ENCODE measurements at places on chromosomes 3 and 15.

DNA sequence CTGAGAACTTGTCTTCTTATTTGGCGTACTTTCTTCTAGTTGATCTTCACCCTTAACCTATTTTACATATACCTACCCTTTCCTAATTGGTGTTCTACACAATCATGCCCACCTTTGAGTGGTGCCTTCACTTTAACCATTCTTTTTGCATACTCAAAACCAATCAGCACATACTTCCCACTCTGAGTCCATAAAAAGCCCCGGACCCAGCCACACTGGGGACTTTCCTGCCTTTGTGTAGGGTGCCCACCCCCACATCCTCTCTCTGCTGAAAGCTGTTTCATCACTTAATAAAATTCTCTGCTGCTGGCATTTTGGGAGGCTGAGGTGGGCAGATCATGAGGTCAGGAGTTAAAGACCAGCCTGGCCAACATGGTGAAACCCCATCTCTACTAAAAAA is 15.9 kb upstream of the CHST2 start:
- no peak for DNase-seq

DNA sequence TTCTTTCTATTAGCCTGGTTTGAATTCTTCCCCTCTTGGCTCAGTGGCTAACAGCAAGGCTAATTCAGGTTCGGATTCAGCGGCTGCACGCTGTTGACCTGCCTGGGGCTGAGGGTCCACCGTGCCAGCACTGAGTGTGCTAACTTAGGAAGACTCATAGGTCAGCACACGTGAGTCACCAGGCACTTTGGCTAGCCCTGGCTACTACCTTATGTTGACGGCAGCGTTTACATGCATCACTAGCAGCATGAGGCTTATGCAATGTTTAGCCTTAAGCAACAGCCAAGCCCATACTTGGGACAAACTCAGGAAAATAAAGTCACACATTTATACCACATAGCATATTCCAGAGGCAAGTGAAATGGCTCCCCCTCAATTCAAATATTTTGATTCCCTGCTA is 137.7 kb downstream of the RAB11A start:
- DNase-seq, result no peak

- no peak for DNase-seq
These were observed 560 bp upstream of the TTLL13 start for GRCh38 chr15:90248789-90249202.

DNA sequence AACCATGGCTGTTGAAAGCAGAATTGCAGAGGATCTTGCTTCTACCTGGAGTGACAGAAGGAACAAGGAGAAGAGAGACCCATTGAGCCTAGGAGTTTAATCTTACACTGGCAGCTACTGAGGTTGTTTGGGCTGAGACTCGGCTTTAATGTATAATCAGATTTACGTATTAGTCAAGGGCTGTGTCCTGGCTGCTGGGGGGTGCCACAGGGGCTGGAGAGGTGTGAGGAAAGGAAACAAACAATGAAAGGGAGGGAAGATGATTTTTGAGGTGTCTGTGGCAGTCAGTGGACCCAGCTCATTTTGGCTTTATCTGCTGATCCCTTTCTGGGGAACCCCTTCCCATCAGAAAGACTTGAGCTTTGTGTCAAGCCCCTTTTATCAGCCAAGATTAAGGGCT is 95.7 kb downstream of the PRICKLE2 start:
- no peak for DNase-seq

GRCh38 chr3:10310578-10310977 is 10.3 kb downstream of the SEC13 start:
- DNase-seq, result no peak

- DNase-seq, result no peak
These were observed 388.2 kb upstream of the AGTR1 start for GRCh38 chr3:148309390-148310035.

DNA sequence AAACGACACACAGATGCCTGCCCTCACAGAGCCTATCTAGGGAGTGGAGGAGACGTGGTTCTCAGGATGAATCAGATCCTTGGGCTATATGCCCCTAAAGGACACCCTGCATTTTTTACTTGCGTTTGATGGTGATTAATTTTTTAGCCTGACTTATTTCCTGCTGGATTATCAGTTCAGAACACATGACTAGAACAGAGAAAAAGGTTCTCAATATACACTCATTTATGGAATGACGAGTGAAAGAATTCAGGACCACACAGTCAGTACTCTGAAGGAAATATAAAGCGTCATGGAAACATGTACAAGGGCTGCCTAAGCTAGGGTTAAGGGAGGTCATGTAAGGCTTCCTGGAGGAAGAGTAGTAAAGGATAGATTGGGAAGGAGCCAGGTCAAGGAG is 121.8 kb downstream of the SSR3 start:
- no peak for DNase-seq

GRCh38 chr15:101697488-101697887 is 26.8 kb downstream of the TARS3 start:
- DNase-seq, result no peak

DNA sequence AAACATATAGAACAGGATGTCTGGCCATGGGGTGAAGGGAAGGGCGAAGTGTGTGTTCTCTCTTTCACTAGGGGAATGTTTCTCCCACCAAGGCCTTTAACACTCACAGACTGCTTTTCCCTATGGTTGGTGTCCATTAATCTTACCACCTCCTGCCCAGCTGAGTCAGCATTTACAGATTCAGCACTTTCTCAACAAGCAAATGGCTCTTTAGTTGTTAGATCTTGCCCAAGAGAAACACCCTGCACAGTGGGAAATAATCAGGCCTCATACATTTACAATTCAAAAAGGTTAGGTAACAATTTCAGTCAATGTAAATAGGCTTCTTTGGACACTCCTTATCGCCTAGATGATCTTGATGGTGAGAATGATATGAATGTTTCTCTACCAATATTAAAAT is 418.2 kb downstream of the EPHA3 start:
- no peak for DNase-seq

GRCh38 chr15:40928821-40929659 is at the start of gene DLL4:
TSS of gene DLL4 (plus strand) at chr15:40929340. CDS start at chr15:40929669, 329 bp downstream.
- DNase-seq, result no peak

DNA sequence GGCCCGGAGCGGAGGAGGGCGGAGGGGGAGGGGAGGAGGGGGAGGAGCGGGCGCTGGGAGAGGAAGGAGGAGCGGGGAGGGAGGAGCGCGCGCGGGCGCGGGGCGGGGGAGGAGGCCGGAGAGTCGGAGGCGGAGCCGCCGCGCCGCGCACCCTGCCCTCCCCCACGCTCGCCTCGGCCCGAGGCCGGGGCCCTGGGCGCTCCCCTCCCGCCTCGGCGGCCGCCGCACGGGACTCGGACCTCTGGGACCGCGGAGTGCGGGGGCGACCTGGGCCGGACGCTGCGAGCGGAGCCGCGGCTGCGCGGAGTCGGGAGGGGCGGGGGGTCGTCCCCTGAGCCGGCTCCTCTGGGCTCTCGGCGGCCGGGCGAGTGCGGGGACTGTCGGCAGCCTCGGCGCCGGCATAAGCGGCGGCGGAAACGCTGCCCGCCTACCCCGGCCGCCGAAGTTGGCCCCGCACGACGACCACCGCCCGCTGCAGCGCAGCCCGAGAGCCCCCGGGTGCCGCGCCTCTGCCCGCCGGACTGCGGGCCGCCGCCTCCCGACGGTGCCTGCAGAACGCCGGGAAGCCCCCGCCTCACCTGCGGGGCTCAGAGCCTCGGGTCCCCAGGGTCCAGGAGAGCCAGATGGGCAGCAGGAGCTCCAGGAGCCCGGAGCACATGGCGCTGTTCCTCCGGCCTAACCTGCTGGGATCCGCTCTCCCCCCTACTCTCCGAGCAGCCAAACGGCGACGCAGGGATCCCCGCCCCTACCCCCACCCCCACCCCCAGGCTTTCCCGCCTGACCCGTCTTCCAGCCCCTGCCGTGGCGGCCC is 406 bp upstream of the GABRB3 start:
- DNase-seq, result no peak

- no peak for DNase-seq
These were observed 6.1 kb downstream of the IQCF5 start for GRCh38 chr3:51869304-51869703.

GRCh38 chr15:85401108-85401774 is 20.8 kb downstream of the AKAP13 start:
- DNase-seq, result no peak

- no peak for DNase-seq
These were observed 106.1 kb downstream of the ROBO2 start for GRCh38 chr3:77146004-77146403.

DNA sequence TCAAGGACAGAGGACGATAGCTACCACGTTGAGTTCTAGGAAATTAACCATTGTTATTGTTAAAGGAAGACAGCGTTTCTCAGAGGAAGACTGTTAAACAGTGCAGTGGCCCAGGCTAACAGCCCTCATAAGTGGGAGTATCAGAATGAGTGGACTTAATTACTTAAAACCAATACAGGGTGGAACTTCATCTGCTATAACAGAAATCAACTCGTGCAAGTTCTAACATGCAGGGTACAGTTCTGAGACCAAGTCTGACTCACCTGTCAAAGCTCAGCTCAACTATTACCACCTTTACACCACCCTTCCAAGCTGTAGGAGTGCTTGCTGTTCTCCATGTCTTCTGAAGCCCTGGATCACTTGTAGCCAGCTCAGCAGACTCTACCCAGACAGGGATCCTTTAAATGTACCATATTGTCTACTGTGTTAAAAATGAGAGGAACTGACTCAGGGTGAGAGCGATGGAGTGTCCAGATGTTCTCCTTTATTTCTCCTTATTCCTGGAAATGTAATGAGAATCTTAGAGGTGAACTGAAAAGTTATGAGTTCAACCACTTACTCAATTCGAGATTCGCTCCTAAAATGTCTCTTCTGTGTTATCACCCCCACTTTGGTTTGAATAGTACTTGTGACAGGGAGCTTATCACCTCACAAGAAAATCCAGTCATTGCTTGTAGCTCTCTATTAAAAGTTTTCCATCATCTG is 26.5 kb downstream of the CD86 start:
- no peak for DNase-seq

GRCh38 chr3:157692468-157692867 is 189.3 kb upstream of the VEPH1 start:
- DNase-seq, result no peak

DNA sequence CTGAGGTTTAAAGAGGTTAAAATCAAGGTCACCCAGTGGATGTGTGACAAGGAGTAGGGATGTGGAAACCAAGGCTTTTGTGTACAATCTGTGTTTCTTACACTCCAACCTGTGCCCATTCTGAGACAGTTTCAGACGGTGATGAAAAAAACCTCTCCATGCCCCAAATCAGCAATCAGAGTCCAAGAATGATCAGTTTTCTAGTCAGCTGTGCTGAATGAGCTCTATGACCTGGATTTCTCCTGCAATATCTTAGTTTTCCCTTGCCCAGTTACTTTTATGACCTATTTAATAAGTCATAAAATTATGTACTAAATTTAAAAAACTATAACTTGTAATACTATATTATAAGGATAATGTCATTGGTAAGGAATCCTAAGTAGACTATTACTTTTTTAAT is 37.5 kb upstream of the CBLB start:
- no peak for DNase-seq

DNA sequence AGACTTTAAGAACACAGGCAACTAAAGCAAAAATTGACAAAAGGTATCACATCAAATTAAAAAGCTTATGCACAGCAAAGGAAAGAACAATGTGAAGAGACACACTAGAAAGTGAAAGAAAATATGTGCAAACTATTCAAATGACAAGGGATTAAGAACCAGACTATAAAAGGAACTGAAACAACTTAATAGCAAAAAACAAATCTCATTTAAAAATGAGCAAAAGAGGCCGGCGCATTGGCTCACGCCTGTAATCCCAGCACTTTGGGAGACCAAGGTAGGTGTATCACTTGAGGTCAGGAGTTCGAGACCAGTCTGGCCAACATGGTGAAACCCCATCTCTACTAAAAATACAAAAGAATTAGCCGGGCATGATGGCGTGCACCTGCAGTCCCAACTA is 14.4 kb downstream of the NGLY1 start:
- no peak for DNase-seq

GRCh38 chr15:64000183-64000951 is 45.9 kb downstream of the DAPK2 start:
- DNase-seq, result no peak

GRCh38 chr3:36919439-36920160 is 25.3 kb downstream of the TRANK1 start:
- DNase-seq, result no peak

GRCh38 chr3:48689384-48689783 is 3.7 kb upstream of the NCKIPSD start:
- no peak for DNase-seq

- DNase-seq, result no peak
These were observed 220.6 kb upstream of the THRB start for GRCh38 chr3:24715171-24715792.

- DNase-seq, result no peak
These were observed 93.1 kb downstream of the STAG1 start for GRCh38 chr3:136658946-136659682.

GRCh38 chr3:59938828-59939227 is 889.0 kb upstream of the CFAP20DC start:
- DNase-seq, result no peak

- no peak for DNase-seq
These were observed 399.3 kb downstream of the MAGI1 start for GRCh38 chr3:65639444-65639843.

DNA sequence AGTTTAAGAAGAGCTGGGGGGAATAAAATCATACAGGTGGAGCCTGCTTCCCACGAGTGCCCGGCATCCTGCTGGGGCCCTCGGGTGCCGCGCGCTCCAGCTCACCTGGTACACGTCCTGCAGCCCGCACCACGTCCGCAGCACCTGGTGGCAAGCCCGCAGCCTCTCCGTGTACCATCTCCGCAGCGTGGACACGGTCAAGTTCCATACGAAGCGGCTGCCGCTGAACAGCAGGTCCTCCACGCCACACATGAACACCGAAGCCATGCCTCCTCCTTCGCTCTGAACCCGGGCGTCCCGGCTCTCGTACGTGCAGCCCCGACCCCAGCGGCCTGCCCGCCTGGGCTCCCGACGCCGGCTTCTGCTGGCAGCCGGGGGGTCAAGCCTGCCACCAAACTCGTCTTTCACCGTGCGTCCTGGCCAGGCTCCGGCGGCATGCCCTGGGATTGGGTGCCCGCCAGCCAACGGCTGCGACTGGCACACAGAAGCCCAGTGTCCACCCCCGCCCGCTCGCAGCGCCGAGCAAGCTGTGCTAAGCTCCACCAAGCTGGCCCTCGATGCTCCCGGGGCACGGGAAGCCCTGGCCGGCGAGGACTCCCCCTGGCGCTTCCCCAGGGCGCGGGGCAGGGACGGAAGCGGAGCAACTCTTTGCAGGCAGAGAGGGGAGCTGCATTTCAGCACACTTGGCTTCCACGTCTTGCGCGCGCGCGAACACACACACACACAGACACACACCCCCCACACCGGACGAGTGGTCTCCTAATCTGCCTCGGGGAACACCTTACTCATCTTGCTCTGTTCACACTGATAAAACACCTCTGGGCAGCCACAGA is at the start of gene FRMD4B:
TSS of gene FRMD4B (minus strand) at position 366 of the 833 bp plus-strand sequence. CDS start at position 267, 99 bp downstream.
- no peak for DNase-seq

- no peak for DNase-seq
These were observed 1.9 kb downstream of the MEX3B start for GRCh38 chr15:82043796-82044372.

GRCh38 chr3:178518660-178519396 is 17.4 kb upstream of the KCNMB2 start:
- no peak for DNase-seq

- no peak for DNase-seq
These were observed 89.4 kb downstream of the PLOD2 start for GRCh38 chr3:146071632-146072031.

Data from stimulated activated CD8-positive, alpha-beta memory T cell treated with anti-CD3 and anti-CD28 coated beads, Interleukin-12 subunit alpha, Interleukin-12 subunit beta, amount 100 ng/mL, for 1 hour (primary cell).